Activated CD4-positive, CD25-positive, alpha-beta regulatory T cell treated with anti-CD3 and anti-CD28 coated beads, Interleukin-2, amount 50 U/mL, for 16 hours (primary cell): ENCODE measurements at places on chromosomes 16 and 17.

DNA sequence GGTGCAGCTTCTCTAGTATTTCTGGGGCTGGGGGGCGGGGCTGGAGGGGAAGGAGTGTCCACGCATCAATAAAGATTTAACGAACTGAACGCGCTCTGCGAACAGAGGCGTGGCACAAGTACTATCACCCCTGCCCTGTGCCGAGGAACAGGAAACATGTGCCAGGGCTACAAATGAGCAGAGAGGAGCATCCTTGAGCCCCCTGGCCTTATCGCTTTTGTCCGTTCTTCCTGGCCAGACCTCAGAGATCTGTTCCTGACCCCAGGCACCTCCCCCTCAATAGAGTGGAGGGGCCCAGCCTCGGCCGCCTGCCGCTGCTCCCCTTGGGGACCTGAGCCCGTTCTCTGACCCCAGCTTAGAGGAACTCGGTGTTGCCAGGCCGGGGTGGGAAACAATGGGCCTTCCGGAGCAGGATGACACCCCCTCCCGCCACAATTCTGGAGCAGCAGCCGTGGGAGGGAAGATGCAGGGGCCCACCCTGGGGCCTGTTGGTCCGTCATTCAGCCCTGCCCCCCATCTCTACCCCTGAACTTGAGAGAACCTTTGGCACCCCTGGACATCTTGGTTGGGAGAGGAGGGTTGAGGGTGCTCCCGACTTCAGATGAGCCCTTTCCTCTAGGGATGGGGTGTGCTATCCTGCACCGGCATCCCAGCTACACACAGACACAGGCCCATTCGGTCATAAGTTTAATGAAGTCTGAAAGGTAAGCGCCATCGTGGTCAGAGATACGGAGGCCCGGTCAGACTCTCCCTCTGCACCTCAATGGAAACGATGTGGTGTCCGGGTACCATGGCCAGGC, 1.1 kb downstream of the NAA38 start:
- no peak for DNase-seq

DNA sequence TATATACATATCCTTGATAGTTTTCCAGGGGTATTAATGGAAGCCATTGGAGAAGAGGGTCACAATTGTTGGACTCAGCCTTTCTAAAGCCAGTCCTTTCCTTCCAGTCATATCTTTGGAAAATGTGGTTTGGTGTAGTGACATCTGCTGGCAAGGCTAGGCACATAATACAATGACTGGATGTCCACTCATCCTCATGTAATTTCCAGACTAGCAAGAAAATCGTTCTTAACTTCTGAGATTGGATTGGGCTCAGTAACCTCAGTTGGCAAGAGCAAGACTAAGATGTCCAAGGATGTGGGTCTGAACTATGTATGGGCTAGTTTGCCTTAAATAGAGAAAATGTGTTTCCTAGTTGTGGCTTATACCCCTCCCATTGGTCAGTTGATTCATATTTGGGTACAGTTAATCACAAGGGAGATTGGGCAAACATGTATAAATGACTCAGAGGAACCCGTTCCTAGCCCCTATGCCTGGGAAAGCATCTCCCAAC, 8.7 kb upstream of the KAT7 start:
- DNase-seq: no peak

DNA sequence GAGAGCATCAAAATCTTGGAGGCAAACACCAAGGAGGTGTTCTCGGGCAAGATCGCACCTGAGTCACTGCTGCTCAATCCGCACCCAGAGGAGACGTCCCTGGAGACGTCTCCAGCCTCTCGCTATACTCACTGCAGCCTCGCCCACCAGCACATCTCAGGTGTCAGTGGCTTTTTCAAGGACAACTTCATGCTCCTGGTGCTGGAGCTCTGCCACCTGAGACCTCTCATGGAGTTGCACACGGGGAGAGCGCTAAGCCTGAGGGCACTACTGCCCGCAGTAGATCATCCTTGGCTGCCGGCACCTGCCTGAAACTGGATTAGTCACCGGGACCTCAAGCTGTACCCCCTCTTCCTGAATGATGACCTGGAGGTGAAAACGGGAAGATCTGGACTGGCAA, 2.6 kb upstream of the MBTPS1 start:
- no peak for DNase-seq

- no peak for DNase-seq
Measured at GRCh38 chr16:65698791-65699321, 577.0 kb upstream of the CDH11 start.

DNA sequence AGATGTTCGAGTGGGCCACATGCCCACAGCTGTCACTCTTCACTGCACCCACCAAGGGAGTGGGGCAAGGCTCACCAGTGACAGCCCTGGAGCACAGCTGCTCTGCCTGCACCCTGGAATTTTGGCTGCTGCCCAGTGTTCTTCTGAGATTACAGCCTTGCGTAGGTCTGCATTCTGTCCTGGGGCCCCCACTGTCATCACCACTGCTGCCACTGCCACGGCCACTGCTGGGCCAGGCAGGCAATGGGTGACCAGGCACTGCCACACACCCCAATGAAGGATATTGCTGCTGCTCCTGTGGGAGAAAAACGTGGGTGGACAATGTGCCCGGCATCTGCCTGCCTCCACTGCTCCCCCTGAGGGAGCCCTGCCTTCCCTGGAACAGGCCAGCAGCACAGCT, 1717.0 kb downstream of the TP53TG3F start:
- no peak for DNase-seq

GRCh38 chr17:7313088-7313889, 1.9 kb downstream of the GPS2 start:
- DNase-seq: no peak
